RPMI7951 (cell line): ENCODE measurements at places on chromosomes 12 and 14. TPM values are rescaled to one million over a fixed set of nuclear protein-coding genes. Genes with fewer than 3 reads are reported as not detected.

FOS gene
- 6.9 and 7.7 TPM in 2 replicates for total RNA-seq

IL22 gene
- total RNA-seq = not detected in 2 replicates

TGFB3 gene
- 1.8 and 3.6 TPM in 2 replicates for total RNA-seq

C14orf93 gene
- 4.4 and 8.2 TPM in 2 replicates for total RNA-seq

ADAMTS20 gene
- total RNA-seq = not detected in 2 replicates

ESRRB gene
- 0.59 TPM in 1 of 2 replicates, not detected in the other for total RNA-seq

FGF6 gene
- not detected in 2 replicates for total RNA-seq

CFAP73 gene
- not detected in 2 replicates for total RNA-seq

- no peak for DNase-seq
Measured at GRCh38 chr14:54451961-54452360, 10.8 kb upstream of the CNIH1 start.

DNA sequence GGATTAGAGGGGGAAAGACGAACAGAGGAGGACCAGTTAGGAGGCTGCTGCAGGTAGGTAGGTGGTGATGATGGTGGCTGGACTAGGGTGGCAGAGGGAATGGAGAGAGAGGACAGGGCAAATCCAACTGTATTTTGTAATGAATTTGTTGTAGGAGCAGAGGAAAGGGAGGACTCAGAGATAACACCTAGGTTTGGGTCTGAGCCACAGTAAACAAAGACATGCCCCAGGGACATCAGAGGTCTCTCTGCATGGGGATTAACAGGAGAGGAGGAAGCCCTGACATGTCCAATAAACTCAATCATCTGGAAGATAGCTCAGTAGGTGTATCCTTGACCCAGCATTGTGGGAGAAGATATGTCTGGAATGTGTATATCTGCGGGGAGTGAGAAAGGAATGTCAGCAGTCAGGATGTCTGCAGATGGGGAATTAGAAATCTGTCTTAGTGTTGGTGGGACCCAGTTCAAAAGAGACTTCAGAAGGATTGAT, 4.7 kb upstream of the SLC48A1 start:
- peak; percentile 87 for DNase-seq

DNA sequence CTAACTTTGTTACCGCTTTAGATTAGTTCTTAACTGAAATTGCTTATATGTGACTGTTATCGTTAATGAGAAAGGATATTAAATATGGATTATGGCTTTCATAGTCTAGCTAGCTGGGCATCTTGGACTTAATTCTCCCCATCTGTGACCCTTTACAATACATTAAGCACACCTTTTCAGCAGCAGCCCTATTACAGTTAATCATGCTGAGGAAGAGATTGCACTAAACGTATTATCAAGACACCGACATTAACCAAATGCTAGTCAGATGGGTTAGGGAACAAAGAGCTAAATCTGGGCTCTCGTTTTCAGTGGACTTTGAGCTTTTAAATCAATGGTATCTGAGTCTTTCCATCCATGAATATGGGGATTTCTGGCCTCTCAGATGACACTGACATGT, 447.5 kb upstream of the DCN start:
- DNase-seq = no peak

GRCh38 chr14:103549361-103550311, 12.8 kb downstream of the BAG5 start:
- no peak for DNase-seq

DNA sequence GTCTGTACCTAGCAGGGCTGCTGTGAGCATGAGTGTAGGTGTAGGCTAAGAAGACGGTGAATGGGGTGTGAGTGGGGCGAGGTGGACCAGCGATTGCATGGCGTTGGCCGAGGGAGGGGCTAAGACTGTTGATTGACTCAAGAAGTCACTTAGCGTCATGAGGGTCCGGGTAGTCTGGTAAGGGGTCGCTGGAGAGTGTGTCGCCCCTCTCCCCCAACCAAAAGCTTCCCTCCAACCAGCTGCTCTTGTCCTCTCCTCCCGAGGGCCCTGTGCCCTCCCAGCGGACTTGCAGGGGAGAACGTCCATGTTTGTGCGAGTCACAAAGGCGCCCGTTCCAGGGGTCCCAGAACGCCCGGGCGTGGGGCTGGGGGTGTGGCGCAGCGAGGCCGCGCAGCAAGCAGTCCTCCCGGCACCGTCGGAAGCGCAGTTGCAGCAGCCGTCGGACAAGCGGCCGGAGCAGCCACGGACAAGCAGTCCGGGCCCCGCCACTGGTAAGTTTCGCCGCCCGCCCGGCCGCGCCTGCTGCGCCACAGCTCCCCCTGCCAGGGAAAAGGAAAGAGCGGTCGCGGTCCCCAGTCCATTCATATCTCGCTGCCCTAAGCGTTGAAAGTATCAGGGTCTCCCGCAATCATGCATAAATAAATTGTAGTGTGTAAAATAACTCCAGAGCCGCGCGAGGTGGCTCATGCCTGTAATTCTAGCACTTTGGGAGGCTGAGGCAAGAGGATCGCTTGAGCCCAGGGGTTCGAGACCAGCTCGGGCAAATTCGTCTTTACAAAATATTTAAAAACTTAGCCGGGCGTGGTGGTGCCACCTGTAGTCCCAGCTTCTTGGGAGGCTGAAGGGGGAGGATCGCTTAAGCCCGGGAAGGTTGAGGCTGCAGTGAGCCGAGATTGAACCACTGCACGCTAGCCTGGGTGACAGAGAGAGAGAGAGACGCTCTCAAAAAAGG, at the start of gene CCDC63:
TSS of gene CCDC63 (plus strand) at position 373 of the 952 bp plus-strand sequence. CDS start 5,968 bp downstream, outside the sequence.
- DNase-seq = peak; percentile 42

DNA sequence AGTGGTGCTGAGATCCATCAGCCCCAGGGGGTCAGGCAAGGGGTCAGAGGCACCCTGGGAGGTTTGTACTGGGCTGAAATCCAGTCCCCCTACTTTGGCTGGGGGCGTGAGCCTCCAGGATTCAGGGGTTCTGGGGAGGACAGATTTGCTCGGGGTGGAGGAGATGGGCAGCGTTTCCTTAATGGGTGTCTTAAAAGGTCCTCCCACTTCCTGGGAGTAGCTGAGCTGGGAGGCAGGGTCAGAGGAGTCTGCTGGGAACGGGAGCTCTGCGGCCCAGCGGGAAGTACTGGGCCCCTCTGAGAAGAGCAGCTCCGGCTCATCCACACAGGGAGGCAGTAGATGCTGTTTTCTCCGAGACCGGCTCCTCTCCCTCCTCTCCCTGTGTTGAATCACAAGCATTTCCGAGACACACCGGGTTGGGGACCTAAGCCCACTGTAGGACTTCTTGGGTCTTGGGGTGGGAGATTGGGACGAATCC, 2.1 kb upstream of the TEX52 start:
- DNase-seq = no peak

GRCh38 chr12:54411391-54412241, 7.5 kb downstream of the ITGA5 start:
- DNase-seq = peak; percentile 98

- no peak for DNase-seq
Measured at GRCh38 chr14:34835312-34835711, 39.8 kb downstream of the BAZ1A start.

DNA sequence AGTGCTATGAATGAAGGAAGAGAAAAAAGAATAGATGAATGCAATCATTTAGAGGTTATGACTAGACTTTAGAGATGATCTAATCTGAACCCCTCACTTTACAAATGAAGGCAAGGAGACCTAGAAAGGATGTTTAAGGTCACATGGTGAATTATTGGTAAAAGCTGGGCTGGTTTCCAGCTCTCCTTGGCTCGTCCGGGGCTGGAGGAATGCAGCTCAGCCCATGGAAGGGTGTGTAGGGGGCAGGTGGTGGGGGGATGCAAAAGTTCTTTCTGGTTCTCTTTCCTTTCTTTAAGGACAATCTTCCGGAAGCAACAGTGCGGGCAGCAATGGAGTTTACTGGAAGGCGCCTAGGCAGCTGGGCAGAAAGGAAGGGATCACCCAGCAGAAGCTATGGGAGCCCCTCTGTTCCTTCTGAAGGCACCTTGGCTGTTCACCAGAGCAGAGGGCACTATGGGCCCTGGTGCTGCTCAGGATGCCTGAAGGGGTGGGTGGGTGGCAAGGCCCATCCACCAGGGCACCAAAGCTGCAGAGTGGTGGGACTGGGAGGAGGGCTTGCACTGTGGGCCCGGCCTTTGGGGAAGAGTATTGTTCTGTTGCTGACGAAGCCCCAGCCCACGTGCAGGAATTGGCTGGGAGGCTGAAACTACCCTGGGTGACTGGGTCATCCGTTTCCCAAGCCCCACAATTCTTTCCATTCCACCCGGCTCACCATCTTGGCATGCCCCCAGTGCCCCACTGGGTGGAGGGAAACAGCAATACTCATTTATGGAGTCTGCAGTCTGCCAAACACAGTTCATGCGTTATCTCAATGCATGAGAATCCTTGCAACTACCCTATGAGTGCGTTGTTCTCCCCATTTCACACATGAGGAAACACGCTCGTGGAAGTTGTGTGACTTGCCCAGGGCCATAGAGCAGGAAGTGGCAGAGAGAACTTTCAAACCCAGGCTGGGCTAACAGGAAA, 78.2 kb downstream of the IRF2BPL start:
- DNase-seq = peak; percentile 77

- peak; percentile 24 for DNase-seq
Measured at GRCh38 chr14:75523771-75524171, 1.5 kb downstream of the BATF start.

- no peak for DNase-seq
Measured at GRCh38 chr12:38389614-38390013, 73.0 kb downstream of the ALG10B start.

GRCh38 chr14:56292970-56293369, 174.8 kb downstream of the PELI2 start:
- DNase-seq = no peak

- DNase-seq = no peak
Measured at GRCh38 chr12:19121449-19122018, 8.0 kb upstream of the PLEKHA5 start.

- no peak for DNase-seq
Measured at GRCh38 chr14:42174357-42174756, 567.7 kb downstream of the LRFN5 start.
